ENCODE measurements at places on chromosomes 6 and 20.

GRCh38 chr6:159979136-159979874 is 10.4 kb downstream of the IGF2R start:
- no peak for DNase-seq

GRCh38 chr6:138546733-138547185 is 47.5 kb upstream of the NHSL1 start:
- DNase-seq, result no peak

- DNase-seq, result no peak
These were observed 187.7 kb downstream of the NFATC2 start for GRCh38 chr20:51354769-51355319.

- no peak for DNase-seq
These were observed 246.1 kb downstream of the SMOC2 start for GRCh38 chr6:168686831-168687730.

DNA sequence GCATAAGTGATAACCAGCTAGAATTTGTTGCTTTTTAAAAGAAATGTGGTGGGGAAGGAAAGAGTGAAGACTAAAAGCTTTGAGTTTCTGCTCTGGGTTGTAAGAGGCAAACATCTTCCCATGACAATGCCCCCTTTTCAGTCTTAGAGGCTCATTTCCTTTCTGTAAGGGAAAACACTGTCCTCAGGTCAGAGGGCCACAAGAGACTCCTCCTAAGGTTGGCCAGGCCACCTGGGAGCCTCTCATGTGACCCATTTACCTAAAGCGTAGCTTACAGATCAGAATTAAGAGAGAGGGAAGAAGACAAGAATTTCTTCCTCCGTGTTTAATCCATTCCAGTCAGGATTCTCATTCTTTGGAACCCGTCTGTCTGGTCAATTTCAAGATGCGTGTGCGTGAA is 220.4 kb upstream of the HEY2 start:
- DNase-seq, result no peak

DNA sequence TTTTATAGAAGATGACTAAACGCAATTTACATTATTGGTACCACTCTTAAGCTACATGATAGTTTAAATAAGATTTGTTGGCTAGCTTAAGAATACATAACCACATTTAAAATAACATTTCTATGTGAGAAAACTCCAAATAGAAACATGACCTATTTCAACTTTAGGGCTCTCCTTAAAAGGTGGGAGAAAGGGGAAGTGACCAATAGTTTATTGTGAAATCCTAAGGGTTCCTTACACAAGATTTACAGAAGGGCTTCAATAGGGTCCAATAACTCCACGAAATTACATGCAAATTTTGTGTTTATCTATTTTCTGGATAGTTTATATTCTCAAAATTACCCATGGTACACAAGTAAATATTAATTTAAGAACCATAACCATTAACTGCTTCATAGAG is 91.6 kb upstream of the DST start:
- no peak for DNase-seq

DNA sequence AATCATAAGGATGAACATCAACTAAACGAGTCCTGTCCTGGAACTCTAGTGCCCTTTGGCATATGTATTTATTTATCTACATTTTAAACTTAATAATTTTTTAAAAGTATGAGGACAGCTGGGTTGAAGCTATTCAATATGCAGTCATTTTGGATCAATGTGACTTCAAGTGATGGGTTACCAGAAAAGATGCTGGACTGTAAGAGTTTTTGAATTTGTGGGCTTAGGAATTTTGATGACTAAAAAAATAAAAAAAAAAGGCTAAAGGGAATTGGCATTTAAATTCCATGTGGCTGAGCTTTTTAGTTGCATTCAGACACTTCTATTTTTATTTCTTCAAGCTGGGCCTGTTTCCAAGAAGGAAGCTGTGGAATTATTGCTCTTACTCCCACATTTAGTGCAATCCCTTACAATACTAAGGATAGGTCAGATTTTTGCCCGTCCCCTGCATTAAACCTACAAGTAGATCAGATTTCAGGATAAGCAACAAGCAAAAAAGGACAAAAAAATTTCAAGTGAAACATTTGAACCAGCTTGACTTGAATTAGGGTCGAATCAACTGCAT is 704.2 kb upstream of the CITED2 start:
- DNase-seq, result no peak

- DNase-seq, result no peak
These were observed 21.0 kb downstream of the PPARD start for GRCh38 chr6:35363293-35363750.

Measured in stimulated activated CD4-positive, alpha-beta T cell treated with anti-CD3 and anti-CD28 coated beads, Interleukin-15, amount 100 ng/mL, for 1 hour (primary cell).